ENCODE measurements at places on chromosomes 4 and X.

DNA sequence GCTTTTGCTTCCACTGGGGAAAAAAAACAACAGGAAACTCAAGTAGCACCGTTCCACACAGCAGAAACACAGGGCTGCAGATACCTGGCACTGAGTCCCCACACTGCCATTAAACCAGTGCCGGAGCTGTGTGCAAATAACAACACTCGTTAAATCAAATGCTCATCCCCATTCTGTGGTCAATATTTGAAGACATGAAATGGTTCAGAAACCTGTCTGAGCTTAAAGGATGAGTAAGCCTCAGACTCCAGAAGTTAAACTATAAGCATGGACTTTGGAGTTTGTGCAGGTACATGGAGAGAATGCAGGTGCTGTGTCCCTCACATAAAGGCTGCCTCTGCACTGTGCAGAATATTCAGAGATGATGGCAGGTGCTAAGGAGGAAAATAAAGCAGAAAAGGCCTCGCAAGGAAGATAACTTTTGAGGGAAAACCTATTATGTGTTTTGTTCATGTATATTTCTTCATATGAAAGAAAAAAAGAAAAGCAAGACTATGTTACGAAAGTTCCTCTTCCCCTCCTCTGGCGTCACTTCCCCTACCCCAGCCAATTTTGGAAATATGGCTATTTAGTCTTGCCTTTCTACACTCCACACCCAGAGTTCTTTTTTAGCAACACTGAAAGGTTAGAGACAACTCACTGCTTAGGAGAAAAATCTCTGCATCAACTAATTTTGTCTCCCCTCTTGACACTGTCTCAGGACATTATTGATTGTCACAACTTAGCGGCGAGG is 4.6 kb downstream of the MPP1 start:
- DNase-seq: no peak

- DNase-seq: no peak
These were observed 233.3 kb downstream of the NDST4 start for GRCh38 chr4:114879916-114880669.

GRCh38 chrX:2492531-2493218 is 8.1 kb downstream of the DHRSX start:
- DNase-seq: no peak

- DNase-seq: no peak
These were observed 40.1 kb upstream of the KLHL34 start for GRCh38 chrX:21698272-21698671.

- no peak for DNase-seq
These were observed 68.4 kb upstream of the MID1IP1 start for GRCh38 chrX:38732866-38733265.

DNA sequence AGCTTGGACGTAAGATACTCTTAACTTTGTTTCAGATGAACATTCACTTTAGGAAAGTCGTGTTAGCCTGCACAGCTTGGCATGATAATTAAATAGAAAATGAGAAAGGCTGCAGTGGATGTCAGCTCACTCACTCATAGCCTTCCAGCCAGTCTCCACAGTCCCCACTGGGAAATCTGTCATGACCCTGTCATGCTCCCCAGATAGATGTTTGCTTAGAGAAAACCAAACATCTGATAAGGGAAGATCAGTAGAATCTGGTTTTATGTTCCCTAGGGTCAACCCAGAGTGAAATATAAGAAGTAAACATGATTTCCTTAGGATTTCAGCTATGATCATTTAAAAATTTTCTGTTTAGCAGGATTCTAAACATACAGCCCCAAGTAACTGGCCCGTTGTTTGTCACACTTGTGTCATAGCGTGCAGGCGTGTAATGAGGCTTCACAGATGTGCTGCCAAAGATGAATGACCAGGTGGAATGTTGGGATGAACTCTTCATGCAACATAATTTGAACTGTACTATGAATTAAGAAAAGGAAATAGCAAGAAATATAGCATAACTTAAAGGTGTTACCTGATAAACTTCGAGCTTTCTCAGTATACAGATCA is 180.1 kb downstream of the BANK1 start:
- DNase-seq: no peak

GRCh38 chr4:13032936-13033335 is 451.2 kb downstream of the RAB28 start:
- no peak for DNase-seq

DNA sequence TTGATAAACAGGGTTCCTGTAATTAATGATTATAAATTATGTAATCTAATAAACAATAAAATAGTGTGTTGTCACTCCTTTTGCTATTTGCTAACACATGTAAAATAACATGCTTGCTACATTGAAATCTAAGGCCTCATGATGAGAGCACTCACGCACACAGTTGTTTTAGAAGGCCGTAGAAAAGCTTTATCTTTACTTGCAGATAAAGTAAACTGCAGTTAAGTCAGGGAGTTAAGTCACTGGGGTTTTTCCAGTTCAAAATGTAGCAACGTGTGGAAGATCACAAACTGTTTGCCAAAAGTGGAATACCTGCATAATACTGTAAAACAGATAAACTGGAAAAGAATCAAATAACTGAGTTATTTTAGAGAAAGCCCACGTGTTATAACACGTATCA is 187.3 kb upstream of the PACRGL start:
- no peak for DNase-seq

GRCh38 chrX:71541210-71542022 is 8.5 kb downstream of the OGT start:
- DNase-seq: no peak

DNA sequence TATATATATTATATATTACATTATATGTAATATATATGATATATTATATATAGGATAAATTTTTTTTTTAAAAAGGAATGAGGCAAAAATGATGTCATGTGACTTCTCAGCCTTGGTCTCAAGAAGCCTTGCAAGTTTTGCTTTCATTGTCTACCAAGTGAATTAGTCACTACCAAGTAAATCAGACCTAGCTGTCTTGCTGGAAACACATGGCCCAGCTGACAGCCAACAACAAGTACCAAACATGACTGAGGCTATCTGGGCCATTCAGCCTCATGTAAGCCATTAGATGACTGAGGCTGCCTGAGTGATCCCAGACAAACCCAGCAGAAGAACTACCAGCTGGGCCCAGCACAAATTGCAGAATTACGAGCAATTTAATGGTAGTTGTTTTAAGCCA is 44.9 kb downstream of the HAND2 start:
- DNase-seq: no peak

- no peak for DNase-seq
These were observed 167.3 kb downstream of the PJA1 start for GRCh38 chrX:68997911-68998310.

DNA sequence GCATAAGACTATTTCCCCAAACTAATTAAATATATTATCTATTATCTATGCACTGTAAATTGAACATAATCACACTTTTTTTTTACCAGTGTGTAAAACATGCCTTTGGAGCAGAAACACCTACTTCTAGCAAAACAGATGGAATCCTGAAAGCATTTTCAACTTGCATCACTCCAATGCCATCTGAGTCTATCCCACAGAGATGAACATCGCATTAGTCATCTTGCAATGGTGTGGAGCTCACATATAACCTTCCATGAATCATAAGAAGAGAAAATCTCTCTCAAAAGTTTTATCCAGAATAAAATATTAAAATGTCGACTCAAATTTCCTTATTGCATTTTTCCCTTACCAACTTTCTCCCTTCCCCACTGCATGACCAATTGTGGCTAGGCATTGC is 406.7 kb upstream of the ACTRT1 start:
- DNase-seq: no peak

DNA sequence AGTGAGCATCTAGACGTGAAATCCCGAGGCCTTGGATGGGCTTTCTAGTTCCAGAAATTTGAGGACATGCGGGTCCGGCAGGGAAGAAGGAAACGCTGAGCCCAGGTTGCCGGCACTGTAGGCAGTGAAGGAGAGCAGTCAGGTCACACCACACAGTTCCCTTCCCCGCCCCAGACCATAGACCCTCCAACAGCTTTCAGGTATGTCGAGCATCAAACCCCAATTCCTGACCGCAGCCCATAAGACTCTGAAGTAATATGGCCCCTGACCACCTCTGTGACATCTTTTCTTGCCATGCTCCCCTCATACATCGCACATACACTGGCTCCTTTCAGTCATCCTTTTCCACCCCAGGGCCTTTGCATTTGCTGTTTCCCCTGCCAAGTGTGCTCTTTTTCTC is 23.0 kb downstream of the RTL5 start:
- no peak for DNase-seq

GRCh38 chr4:8277356-8278008 is 7.9 kb downstream of the HTRA3 start:
- no peak for DNase-seq

GRCh38 chr4:91764085-91764484 is 539.7 kb upstream of the GRID2 start:
- no peak for DNase-seq

GRCh38 chrX:19446397-19446796 is 68.9 kb downstream of the MAP3K15 start:
- DNase-seq: no peak

GRCh38 chr4:7472442-7473013 is 37.8 kb upstream of the PSAPL1 start:
- no peak for DNase-seq

DNA sequence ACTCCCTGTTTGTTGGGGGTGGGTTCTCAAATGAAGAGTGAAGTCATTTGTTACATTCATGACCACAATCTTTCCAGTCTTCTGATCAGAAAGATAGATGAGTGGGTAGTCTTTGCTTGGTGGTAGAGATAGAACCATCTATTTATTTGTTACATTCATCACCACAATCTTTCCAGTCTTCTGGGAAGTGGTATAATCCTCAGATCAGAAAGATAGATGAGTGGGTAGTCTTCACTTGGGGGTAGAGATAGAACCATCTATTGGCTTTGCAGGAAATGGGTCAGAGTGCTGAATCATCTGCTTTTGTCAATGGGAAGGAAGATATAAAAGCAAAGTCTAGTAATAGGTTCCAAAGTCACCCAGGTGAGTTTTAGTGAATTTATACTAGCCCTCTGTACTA is 64.2 kb upstream of the EPGN start:
- no peak for DNase-seq

- DNase-seq: no peak
These were observed 206.4 kb upstream of the PACRGL start for GRCh38 chr4:20493761-20494353.

DNA sequence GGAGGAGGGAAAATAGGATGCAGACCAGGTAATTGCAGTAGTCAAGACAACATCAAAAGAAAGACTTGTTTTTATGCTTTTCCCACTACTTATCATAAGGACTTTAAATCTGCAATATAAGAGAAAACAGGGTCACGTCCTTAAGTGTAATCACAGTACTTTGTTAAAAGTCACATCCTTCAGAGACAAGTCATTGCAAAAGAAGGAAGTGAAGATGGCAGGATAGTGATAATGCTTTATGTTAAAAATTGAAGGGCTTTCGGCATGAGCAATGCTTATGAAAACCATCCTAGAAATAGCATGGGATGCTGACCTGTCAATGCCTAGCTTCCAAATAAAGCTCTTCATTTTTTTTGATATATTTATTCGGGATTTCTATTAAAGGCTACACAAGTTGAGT is 110.2 kb upstream of the TENM3 start:
- DNase-seq: no peak

GRCh38 chr4:185304541-185304940 is 91.2 kb downstream of the LRP2BP start:
- DNase-seq: no peak

GRCh38 chr4:108094131-108094530 is 74.6 kb downstream of the LEF1 start:
- DNase-seq: no peak

- DNase-seq: no peak
These were observed 16.7 kb upstream of the COL25A1 start for GRCh38 chr4:109319156-109319555.
